ENCODE measurements at places on chromosomes 1 and 21. TPM values are rescaled to one million over a fixed set of nuclear protein-coding genes. Genes with fewer than 3 reads are reported as not detected.

The DMBX1 gene
- total RNA-seq = not detected

The RUSC1 gene
- 19.6 TPM for total RNA-seq

The FMO5 gene
- 1.1 TPM for total RNA-seq

The POLR3C gene
- 57.8 TPM for total RNA-seq

The EFNA3 gene
- total RNA-seq = 1.9 TPM

Measured in thoracic aorta endothelial cell (primary cell).